ENCODE measurements at places on chromosomes 13 and 19.

DNA sequence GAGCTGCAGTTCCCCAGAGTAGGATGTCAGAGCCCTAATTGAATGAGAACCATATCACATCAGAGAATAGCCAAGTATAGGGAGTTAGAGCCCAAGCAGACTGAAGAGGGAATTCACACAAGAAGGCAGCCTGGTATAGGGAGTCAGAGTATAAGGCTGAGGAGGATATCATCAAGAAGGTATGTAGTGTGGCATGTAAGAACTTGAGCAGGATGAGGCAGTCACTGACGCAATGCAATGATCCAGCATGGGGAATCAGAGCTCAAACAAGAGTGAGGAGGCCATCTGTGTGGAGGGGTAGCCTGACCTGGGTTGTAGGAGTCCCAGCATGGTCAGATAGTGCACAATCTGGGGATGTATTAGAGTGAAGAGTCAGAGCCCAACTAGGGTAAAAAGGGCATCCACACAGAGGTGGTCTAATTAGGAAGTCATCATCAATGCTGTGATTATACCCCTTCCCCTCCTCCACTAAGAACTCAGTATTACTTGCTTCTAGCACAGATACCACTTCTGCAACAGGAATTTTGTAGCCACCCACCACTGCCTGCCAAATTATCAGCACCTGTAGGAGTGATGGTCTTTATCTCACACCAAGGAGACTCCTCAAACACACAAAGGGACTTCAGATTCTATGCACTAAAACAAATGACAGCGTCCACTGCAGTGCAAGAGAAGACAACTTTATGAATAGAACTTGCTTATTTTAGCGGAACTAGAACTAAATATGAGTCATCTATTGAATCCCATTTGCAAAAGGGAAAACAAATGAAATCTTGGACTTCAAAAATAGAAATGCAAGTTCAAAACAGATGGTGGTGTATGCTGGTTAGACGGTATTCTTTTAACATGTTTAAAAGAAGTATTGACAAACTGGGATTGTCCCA, 107.2 kb downstream of the FNDC3A start:
- peak; percentile 29 for DNase-seq

DNA sequence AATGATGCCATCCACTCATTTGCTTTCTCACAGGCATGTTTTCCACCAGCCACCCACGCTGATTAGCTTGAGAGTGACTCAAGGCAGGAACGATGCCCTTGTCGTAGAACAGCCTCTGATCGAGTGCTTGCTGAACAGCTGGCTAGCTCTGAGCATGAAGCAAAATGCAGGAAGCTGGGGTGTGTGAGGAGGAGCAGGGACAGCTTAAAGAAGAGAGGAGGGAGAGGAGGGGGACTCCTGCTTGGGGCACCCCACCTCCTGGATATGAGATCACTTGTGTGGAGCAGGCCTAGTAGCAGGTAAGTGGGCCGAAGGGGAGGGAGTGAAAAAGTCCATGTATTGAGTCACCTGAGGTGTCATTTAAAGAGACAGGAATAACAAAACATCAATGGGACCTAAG, 48.8 kb downstream of the IRS2 start:
- DNase-seq: no peak

DNA sequence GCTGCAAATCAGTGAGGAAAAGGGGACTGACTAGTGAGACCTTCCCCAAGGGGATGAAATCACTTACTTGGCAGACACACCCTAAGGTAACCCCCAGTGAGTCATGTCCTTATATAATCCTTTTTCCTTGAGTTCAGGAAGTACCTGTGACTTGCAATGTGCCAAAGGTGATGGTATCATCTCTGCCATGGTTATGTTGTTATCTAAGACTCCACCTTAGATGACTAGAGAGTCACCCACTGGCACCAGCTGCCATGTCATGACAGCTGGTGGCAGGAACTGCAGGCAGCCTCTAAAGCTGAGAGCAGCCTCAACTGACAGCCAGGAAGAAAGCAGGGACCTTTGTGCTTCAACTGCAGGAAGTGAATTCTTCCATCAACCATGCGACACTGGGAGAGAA, 12.5 kb downstream of the PBX4 start:
- no peak for DNase-seq

DNA sequence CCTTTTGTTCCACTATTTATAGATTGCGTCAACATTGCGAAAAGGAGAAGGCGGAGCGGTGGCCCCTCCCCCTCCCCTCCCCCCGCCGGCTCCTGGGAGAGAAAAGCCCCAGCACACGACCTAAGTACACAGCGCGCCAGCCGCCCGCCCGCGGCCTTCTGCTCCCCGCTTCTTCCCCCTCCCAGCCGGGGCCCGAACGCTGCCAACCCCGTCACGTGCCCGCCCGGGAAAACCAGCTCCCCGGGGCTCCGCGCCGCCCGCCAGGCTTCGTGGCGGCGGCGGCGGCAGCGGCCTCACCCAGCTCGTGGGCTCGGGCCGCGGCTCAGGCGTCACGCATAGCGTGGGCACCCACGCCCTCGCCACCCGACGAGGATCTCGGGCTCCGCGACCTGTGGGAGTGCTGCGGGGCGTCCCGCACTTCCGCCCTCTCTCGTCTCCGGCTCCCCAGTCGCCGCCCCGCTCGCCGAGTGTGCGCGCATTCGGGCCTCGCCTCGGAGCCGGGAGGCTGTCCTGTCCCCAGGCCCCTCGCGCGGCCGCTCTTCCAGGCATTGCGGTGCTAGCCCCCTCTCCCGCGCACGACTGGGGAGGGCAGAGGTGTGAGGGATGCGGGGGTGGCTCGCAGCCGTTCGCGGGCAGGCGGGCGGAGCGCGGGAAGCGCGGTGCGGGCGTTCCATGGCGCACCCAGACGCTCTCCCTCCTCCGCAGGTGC, 110.5 kb downstream of the KCNRG start:
- DNase-seq: peak; percentile 85

- DNase-seq: no peak
Observed at GRCh38 chr13:51660813-51661212, 76.6 kb downstream of the WDFY2 start.

- DNase-seq: peak; percentile 20
Observed at GRCh38 chr13:26656919-26657318, 99.4 kb downstream of the WASF3 start.

GRCh38 chr13:113761136-113761535, 2.1 kb downstream of the TMEM255B start:
- no peak for DNase-seq

DNA sequence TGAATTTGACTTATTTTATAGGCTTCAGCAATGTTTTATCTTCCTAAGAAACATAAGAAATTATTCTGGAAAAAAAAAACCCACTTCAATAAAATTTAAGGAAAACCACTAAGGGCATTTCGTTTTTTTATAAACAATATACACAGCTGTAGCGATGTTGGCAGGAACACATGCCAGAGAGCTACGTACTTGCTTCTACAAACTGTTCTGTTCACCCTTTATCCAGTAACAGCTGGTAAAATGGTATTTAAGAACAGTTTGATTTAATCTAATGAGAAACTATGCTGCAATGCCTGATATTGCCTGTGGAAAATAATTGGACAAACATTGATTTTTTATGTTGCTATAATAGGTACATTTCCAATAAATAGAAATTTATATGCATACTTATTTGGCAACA, 137.2 kb upstream of the DACH1 start:
- DNase-seq: no peak

GRCh38 chr13:36914648-36915047, 5.4 kb downstream of the SMAD9 start:
- DNase-seq: no peak

GRCh38 chr13:61728471-61728870, 312.8 kb upstream of the PCDH20 start:
- DNase-seq: no peak

DNA sequence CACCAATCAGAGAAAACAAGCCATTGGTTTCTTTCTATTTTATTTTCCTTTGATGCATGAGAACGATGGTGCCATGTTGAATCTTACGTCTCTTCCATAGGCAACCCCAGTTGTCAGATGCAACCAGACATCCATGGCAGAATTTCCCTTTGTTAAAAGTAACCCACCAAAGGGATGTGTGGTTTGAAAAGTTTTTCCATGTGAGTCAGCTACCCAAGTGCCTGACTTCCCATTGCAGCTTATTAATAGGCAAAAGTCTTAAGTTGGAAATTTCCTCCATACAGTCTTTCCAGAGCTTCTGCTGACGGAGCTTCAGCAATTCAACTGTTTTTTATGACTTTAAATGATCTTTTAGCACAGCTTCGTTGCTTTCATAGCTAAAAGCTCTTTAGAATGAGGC, 73.8 kb upstream of the FAM216B start:
- no peak for DNase-seq

- no peak for DNase-seq
Observed at GRCh38 chr13:44252938-44253337, 120.7 kb upstream of the SERP2 start.

DNA sequence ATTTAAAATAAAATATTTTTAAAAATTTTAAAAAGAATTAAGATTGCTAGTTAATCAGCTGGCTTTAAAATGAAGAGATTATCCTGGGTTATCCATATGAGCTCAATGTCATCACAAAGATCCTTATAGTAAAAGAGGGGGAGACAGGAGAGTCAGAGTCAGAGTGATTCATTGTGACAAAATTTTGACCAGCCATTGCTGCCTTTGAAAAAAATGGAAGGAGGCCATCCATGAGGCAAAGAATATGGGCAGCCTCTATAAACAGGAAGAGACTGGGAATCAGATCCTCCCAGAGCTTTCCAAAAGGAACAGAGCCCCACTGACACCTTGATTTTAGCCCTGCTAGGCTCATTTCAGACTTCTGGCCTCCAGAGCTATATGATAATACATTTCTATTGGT, 9.3 kb upstream of the RUBCNL start:
- DNase-seq: no peak

GRCh38 chr13:40328091-40328490, 338.4 kb downstream of the FOXO1 start:
- no peak for DNase-seq

DNA sequence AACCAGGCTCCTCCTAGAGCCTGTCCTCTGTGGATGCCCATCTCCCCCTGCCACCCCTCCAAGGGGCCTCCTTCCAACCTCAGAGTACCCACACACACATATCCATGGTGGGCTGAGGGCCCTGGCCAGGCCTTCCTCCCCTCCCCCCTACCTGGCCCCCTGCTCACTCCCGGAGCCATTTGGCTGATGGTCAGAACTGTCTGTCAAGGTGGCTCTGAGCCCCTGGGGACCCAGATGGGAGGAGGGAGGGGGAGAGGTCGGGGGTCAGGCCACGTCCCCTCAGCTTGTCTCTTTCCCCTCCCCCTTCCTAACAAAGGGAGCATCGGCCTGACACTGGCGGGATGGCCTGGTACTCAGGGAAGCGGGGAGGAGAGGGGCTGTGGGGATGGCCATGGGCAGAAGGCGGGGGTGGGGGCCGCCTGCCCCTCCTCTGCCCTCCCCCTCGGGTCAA, 18.7 kb upstream of the POU2F2 start:
- DNase-seq: no peak

DNA sequence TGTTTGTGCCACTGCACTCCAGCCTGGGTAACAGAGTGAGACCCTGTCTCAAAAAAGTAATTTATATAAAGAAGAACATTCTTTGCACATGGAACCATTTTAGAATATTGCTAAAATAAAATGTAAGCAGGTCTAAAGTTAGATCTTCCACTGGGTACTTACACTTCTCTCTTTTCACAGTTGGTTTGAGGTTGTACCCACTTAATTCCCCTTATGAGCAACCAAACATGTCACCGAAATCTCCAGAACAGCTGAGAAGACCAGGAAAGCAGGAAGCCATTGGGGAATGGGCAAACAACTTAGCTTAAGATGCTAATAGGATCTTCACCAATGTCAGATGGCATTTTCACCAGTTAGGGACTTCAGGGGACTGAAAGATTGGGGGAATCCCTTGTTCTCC, 18.8 kb downstream of the NLRP4 start:
- DNase-seq: no peak

DNA sequence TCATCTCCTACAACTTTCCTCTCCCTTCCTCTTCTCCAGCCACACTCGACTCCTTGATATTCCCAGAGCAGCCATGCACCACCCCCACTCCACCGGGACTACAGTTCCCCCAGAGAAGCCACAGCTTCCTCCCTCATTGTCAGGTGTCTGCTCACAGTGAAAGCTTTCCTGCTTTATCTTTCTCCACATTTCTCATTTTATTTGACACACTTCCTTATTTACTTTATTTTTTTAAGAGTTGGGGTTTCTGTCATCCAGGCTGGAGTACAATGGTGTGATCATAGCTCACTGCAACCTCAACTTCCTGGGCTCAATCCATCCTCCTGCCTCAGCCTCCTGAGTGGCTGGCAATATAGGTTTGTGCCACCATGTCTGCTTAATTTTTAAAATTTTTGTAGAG, 464.6 kb downstream of the MYO16 start:
- DNase-seq: no peak

Measured in AG09319 (cell line).